ENCODE measurements at places on chromosomes 4 and X. TPM values are rescaled to one million over a fixed set of nuclear protein-coding genes. Genes with fewer than 3 reads are reported as not detected.

DNA sequence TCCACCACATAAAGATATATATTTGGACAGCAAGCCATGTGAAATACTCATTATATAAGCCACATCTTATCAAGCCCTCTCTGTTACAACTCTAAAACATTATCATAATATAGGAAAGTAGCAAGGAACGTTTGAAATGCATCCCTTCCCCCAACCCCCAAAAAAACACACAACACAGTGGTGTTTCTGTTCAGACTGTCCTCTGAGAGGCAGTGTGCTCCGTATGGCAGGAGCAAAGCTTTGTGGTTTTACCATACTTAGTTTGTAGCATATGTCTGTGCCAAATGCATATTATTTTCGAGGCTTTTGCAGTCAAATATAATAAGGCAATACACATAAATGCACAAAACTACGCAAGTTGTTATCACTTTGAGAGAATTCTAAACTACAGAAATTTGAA lies 194.2 kb downstream of the RAPGEF2 start:
- no peak for DNase-seq

DNA sequence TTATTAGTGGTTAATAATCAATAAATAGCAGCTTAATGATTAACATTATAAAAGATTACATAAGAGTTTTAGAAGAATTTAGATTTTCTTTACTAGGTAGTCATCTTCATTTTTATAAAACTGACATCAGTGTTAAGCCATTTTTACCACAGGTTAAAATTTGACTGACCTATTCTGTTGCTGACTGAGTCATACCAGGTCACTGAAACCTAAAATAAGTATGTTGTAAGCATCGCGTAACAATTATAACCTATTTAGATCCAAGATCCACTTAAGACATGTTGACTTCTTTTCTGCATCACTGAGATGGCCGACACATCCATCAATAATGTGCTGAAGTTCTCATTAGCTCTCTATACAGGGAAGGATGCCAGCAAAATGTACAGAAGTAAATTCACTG lies 36.7 kb downstream of the ARX start:
- DNase-seq, result no peak

DNA sequence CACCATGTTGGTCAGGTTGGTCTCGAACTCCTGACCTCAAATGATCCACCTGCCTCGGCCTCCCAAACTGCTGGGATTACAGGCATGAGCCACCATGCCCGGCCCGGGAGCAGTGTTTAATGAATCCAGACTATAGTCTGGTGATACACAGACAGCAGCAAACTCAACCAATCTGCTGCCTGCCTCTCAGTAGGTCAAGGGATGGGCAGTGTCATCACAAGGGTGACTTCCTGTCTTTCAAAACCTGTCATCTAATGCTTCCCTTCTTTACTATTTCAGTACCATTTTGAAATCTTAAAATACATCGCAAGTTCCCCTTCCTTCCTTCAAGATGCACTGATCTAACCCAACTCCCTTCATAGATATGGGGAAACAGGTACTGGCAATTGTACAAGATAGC lies 8.4 kb downstream of the RPL39 start:
- DNase-seq, result no peak

The GPR143 gene
- 1.4 TPM for total RNA-seq

DNA sequence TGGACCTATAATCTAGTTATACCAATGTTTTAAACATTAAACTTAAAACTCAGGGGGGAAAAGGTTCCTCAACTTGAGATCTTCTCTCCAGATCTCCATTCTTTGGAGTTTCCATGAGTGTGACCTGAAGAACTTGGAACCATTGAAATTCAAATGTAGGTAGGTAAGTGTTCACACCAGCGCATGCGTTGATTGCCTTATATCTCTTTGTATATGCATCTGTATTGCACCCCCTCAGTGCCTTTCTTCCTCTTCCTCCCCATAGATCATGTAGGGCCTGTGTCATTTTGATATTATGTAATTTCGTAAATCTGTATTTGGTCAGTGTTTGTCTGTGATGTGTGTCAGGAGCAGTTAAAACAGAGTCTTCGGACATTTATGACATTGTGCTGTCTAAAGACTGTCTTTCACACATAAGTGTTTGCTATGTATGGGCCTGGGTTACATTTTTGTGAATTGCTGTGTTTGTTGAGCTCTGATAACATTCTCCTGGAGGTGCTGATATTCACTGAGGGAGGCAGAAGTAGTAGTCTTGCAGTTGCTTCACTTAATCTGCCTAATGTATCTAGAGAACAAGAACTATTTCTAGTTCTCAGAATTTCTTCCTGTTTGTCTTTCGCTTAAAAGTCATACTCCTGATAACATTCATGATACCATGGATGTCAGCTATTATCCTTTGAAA lies 126.3 kb downstream of the RAP1GDS1 start:
- no peak for DNase-seq

GRCh38 chr4:31416498-31416897 lies 696.3 kb downstream of the PCDH7 start:
- no peak for DNase-seq

DNA sequence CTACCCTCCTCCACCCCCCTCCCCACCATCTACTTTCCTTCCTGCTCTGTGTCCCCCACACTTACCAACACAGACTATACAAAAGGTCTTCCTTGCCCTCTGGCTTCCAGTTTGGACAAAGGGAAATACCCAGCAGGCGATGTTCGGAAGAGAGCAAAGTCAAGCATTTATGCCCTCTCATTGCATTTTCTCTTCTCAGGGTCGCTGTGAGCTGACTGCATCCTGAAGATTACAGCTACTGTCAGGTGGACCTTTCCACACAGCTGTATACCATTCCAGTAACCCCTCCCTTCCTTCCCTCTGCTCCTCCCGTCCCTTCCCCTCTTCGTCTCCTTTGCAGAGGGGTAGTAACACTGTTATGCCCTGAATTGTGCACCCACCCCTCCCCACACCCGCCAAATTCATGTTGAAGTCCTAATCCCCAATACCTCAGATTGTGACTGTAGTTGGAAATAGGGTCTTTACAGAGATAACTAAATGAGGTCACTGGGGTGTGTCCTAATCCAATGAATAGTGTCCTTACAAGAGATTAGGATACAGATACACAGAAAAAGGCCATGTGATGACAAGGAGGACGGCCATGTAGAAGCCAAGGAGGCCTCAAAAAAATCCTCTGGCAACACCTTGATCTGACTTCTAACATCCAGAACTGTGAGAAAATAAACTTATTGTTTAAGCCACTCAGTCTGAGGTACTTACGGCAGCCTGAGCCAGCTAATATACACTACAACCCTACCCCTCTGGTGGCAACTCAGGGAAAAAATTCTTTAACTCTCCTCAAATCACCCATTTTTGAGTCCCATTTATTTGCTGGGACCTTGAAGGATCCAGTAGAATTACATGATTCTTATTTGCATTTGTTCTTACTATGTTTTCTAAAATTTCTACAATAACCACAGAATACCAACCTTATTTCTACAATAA lies 11.7 kb downstream of the MORF4L2 start:
- no peak for DNase-seq

DNA sequence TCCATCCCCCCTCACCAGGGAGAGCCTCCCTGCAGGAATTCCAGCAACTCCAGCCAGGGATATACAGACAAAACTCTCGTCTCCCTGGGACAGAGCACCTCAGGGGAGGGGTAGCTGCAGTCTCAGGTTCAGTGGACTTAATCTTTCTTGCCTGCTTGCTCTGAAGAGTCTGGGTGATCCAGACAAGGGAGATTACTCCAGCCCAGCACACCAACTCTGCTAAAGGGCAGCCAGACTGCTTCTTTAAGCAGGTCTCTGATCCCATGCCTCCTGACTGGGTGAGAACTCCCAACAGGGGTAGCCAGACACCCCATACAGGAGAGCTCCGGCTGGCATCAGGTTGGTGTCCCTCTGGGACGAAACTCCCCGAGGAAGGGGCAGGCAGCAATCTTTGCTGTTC lies 888.7 kb downstream of the RAB28 start:
- DNase-seq, result no peak

The PABPC5 gene
- not detected for total RNA-seq

The MSX1 gene
- total RNA-seq, result 6.0 TPM

The ATP1B4 gene
- not detected for total RNA-seq

DNA sequence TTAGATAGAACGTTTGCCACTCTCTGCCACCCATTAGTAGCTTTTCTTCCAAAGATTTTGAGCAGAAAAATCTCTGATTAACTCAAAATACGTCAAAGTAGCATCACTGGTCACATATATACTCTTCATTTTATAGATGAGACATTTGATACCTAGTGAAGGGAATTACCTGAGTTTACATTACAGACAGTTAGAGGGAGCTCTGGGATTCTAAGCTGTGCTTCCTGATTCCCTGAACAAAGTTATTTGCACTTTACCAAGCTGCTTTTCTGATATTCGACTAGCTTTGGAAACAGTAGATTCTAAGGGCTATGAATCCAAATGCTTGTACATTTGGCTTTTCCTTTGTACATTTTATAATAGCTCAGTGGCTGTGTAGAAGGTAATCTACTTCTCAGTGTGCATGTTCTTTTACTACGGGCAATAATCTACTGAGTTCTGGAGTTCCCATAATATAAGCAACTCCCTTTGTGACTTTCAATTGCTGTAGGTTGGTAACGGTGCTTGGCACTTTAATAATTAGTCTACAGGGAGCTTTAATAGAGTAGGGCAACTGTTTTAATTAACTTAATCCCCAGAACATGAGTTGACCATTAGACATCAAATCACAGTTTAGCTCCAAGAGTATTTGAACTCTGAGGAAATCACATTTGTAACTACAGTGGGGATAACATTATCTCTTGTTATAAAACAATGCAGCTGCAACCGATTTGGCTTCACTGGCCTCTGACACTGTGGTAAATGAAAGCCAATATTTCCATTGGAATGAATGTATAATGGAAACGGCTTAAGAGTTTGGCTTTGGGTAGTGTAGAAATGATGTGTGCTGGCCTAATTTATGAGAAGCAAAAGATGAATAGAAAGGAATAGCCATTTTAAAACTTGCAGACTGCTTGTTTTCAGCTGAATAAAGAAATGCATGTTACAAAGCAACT lies 1602.4 kb downstream of the STIM2 start:
- DNase-seq, result no peak

GRCh38 chrX:56232221-56233082 lies at the start of gene KLF8:
Gene KLF8 (plus strand): TSS chrX:56232356. CDS start chrX:56233335, 979 bp downstream.
- DNase-seq, result no peak
